T-helper 9 cell (primary cell): ENCODE measurements at places on chromosomes 6 and 20.

GRCh38 chr6:5086294-5086890 lies 1.3 kb downstream of the PPP1R3G start:
- no peak for DNase-seq

GRCh38 chr20:15561707-15562404 lies 1011.4 kb downstream of the KIF16B start:
- DNase-seq = no peak

DNA sequence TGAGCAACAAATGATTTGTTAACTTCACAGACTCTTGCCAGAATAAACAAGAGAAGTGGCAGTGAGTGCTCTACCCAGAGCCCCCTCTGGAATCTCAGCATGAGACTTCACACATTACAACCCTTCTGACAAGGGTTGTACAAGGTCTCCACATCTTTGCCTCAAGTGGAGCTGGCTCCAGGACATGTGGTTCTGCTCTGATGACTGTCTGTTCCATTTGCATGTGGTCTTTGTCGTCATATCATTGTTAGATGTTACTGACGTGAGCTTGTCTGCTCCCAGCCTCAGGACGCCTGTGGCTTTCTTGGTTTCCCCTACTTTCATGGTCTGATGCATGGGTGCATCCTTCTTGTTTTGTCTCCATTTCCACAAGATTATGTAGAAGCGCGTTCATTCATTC lies 115.0 kb downstream of the SLC24A3 start:
- DNase-seq = no peak

- no peak for DNase-seq
Measured at GRCh38 chr6:161374971-161375873, 101.4 kb upstream of the AGPAT4 start.

DNA sequence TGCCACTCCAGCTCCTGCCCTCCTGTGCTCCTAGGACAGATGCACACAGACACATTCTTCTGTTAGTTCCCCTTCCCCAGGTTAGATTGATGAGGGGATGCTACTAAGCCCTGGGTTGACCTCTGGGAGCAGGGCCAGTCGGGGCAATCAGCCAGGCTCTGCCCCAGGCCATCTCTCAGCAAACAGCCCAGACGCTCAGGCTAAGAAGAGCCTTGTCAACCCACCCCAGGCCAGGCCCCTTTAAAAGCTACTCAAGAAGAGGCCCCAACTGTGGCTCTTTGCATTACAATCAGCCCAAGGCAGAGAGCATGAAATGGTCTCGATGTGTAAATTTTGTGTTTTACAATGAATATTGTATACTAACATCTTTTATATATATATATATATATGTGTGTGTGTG lies 107.4 kb downstream of the TFAP2A start:
- no peak for DNase-seq

DNA sequence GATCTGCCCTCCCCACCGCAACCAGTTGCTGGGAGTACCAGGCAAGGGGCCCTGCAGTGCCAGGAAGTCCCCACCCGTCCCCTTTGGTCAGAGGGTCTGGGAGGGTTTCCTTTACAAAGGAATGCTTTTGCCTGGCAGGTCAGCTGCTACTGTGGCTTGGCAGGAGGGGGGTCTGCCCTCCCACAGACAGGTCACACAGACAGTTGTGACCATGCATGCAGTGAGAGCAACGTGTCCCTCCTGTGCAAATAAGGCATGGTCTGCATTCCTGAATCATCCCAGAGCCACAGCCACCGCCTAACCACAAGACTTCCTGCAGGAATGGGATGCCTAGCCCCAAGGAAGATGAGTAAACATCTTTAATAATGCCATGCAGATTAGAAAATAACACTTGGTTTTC lies 439 bp upstream of the F13A1 start:
- DNase-seq = no peak

DNA sequence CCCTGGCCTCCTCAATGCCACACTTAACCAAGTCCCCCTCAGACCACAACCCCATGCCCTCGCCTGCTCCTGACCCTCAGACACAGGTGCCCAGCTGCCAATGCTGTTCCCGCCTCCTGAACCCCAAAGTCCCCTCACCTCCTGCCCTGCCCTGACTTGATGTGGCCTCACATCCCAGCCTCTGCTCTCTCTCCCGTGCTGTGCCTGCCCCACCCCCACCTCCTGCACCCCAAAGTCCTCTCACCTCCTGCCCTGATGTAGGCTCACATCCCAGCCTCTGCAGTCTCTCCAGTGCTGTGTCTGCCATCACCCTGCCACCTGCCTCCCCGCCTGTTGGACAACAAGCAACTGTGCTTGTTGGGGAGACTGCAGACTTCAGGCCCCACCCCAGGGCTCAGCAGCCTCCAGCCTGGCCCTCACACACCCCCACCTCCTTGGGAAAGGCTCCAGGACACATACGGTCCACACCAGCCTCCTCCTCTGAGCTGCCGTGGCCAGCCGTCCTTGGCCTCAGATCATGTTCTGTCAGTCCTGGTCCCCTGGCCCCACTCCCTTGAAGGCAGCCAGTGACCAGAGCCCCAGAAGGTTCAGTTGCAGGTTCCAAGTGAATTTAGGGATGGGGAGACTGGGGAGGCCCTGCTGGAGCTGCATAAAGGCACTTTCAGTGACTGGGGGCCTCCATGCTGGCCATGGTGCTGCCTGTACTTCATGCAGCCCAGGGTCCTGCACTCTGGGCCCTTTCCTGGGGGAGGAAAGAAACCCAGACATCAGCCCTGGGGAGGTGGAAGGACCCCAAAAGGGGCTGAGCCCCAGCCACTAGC lies 28.4 kb downstream of the YTHDF1 start:
- DNase-seq = no peak

GRCh38 chr6:90432937-90433336 lies 136.3 kb upstream of the BACH2 start:
- no peak for DNase-seq

DNA sequence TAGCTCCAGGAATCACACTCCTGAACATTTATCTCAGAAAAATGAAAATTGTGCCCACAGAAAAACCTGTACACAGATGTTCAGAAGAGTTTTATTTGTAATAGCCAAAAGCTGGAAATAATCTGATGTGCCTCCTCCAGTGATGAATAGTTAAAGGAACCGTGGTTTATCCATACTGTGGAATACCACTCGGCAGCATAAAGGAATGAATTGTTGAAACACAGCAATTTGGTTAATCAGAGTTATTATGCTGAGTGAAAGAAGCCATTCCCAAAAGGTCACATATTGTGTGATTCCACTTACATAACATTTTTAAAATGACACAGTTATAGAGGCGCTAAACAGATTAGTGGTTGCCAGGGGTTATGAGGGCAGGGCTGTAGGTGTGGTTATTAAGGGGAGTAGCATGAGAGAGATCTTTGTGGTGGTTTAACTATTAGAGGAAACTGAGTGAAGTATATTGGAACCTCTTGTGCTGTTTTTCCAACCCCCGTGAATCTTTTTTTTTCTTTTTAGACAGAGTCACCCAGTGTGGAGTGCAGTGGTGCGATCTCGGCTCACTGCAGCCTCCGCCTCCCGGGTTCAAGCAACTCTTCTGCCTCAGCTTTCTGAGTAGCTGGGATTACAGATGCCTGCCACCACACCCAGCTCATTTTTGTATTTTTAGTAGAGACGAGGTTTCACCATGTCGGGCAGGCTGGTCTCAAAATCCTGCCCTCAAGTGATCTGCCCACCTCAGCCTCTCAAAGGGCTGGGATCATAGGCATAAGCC lies 26.2 kb downstream of the PSMF1 start:
- no peak for DNase-seq

DNA sequence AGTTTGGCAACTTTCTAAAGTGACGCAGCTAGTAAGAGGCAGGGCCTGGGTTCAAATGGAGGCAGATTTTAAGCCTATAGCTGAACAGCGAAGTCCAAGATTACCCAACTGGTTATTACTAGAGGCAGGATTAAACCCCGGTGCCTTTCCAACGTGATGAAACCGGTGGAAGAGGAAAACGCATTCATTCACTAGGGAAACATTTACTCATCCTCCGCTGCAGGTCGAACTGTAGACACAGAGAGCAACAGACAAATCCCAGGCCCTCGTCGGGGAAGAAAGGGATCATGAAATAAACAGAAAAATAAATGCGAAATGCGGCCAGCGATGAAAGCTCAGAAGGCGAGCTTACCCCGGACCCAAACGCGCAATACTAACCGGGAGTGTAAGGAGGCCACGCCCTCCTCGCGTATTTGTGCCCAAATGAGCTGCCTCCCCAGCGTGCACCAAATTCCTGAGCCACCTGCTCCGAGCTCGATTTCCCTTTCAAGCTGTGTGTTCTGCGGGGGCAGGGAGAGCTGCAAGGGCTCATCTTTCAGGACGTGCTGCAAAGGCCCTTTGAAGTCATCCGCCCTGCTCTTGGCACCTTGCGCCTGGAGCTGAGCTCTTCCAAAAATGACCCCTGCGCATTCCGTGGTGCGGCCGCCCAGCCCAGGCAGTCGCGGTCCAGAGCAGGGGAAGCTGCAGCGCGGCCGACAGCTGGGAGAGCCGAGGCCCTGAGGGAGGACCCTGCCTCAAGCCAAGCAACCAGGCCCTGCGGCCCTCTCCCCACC lies 46.9 kb downstream of the PDYN start:
- DNase-seq = no peak

DNA sequence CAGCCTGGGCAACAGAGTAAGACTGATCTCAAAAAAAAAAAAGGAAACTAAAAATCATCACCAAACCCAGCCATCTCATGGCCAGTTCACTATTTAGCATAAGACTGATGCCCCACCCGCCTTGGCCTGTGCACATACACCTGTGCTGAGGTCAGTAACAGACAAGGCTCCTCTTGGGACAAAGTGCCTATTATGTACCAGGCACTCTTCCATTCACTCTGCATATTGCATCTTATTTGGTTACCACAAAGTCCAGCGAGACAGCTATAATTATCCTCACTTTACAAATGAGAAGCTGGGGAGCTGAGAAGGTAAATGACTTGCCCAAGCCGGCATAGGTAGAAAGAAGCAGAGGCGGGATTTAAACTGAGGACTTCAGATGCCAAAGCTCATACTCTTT lies 3.8 kb downstream of the PTPRT start:
- DNase-seq = no peak

DNA sequence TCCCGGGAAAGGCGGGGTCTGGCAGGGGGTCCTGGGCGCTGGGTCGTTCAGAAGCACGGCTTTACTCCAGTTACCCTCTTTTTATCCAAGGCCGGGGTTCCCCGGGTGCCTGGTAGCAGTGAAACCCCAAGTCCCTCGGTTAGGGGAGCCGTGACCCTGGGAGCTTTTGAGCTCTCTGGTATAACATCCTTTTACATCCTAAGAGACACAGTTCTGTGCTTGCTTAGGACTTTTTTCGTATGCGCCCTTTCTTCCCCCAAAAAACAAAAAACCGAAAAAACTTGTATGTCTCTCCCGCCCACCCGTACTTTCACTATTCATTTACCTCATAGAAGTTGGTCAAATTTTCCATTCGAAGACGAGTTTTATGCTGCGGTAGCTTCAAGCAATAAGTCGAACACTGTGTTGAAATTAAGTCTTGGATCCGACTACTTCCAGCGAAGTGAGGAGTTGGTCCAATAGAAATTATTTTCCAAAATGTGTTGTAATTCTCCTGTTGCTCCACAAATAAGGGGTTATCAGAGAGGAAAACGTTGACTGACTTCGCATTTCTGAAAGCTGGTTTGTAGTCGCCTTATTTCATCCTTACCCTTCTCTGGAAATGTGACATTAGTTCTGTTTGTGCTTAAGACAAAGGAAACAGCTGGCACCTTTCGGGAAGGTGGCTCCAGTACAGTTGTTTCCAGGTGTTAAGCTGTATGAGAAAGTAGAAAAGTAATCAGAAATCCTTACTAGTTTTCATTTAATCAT lies 816 bp upstream of the MAN1A1 start:
- DNase-seq = no peak
